ENCODE measurements at places on chromosomes 3 and 15. TPM values are rescaled to one million over a fixed set of nuclear protein-coding genes. Genes with fewer than 3 reads are reported as not detected.

ABI3BP gene
- not detected for total RNA-seq

SLC9C1 gene
- total RNA-seq, result not detected

ANKUB1 gene
- total RNA-seq, result not detected

GABRA5 gene
- not detected for total RNA-seq

ADGRG7 gene
- total RNA-seq, result not detected

WDR6 gene
- total RNA-seq, result 154 TPM

MUC20 gene
- 13.2 TPM for total RNA-seq

EXD1 gene
- not detected for total RNA-seq

AMIGO3 gene
- not detected for total RNA-seq

SI gene
- not detected for total RNA-seq

ZNF660 gene
- total RNA-seq, result 0.38 TPM

DUOXA1 gene
- total RNA-seq, result 0.49 TPM

THAP10 gene
- not detected for total RNA-seq

RAB27A gene
- total RNA-seq, result 46.1 TPM

SLC26A6 gene
- 15.1 TPM for total RNA-seq

CHRNA7 gene
- not detected for total RNA-seq

DAZL gene
- total RNA-seq, result not detected

NR2F2 gene
- total RNA-seq, result not detected

CFAP44 gene
- 14.7 TPM for total RNA-seq

Data from naive thymus-derived CD4-positive, alpha-beta T cell (primary cell).